ENCODE measurements at places on chromosomes 13 and 19. TPM values are rescaled to one million over a fixed set of nuclear protein-coding genes. Genes with fewer than 3 reads are reported as not detected.

The CGB5 gene
- total RNA-seq: 1.9 TPM

The CRX gene
- total RNA-seq: not detected

The ODAD3 gene
- total RNA-seq: 0.08 TPM

The NLRP7 gene
- not detected for total RNA-seq

The C3 gene
- 563 TPM for total RNA-seq

The CD22 gene
- 3.5 TPM for total RNA-seq

The ZNF442 gene
- total RNA-seq: 5.9 TPM

The DAPK3 gene
- 140 TPM for total RNA-seq

The PCDH20 gene
- total RNA-seq: 10.2 TPM

The YJEFN3 gene
- total RNA-seq: 0.72 TPM

DNA sequence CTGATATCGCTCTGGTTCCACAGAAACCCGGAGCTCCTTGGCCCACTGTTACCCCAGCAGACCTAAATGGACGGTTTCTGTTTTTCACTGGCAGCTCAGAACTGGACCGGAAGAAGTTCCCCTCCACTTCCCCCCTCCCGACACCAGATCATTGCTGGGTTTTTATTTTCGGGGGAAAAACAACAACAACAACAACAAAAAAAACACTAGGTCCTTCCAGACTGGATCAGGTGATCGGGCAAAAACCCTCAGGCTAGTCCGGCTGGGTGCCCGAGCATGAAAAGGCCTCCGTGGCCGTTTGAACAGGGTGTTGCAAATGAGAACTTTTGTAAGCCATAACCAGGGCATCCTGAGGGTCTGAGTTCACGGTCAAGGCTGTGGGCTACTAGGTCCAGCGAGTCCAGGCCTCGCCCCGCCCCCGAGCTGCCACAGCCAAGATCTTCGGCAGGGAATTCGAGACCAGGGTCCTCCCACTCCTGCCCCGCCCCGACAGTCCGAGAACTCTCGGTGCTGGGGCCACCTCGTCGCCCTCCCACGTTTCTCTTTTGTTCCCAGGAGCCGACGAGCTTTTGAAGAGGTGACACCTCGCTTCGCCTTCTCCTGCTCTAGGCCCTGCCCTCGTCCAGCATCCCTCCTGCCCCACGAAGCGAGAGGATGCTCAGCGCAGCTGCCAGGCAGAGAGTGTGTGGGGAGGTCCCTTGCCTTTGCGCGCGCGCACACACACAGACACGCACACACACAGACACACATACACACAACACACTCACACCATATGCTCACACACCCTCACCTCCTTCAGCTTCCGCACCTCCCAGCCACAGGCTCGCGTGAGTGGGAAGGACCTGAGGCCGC, 8.8 kb downstream of the ZIC2 start:
- DNase-seq: no peak

- DNase-seq: no peak
These were observed 2.2 kb upstream of the EEF1AKMT1 start for GRCh38 chr13:20775961-20776360.

DNA sequence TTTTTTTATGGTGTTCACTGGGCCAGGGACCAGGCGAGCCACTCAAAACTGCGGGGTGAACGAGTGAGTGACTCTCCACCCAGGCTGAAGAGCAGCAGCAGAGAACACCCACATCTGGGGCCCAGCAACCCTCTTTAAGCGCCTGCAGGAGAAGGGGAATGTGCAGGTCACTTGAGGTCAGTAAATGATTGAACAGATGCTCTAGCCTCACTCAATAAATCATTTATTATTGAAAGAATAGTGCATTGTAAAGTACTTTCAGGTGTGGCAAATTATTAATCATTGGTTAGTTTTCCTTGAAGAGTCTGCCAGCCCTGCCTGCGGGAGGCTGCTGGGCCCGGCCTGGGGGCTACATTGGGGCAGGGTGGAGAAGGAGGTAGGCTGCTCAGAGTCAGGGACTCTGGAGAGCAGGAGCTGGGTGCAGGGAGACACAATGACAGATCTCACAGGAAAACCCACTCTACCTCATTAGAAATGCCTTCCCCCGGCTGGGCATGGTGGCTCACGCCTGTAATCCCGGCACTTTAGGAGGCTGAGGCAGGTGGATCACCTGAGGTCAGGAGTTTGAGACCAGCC, 42.5 kb downstream of the ABCC4 start:
- peak; percentile 39 for DNase-seq

DNA sequence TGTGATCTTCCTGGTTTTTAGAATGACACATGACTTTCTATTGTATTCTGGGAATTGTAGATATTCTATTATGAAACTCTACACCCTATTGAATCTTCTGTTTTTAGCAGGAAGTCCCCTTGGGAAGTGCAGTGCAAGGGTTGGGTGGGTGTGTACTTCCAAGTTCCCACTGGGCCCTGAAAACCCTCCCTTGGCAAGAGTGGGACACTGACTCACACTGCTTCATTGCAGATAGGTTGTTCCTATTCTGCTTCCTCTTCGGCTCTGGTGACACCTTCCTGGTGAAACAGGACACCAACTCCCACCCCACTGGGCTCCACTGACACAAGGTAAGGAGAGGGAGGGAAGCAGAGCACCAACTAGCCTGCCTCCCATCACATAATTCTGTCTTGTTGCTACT, 121.8 kb downstream of the KCTD12 start:
- no peak for DNase-seq

DNA sequence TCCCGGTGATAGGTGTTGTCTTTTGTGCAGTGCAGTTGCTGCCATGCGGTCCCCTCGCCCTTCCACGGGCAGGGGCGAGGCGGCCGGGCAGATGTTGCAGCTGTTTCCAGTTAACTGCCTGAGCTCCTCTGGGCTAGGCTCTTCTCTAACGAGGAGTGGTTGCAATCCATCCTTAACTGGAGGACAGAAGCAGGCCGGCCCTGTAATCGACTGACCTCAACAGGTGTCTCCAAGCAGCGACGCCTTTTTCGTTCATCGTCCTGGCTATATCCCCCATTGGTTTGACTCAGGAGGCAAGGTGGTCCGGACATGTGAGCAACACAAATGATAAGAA, 1.9 kb upstream of the TSC22D1 start:
- no peak for DNase-seq

DNA sequence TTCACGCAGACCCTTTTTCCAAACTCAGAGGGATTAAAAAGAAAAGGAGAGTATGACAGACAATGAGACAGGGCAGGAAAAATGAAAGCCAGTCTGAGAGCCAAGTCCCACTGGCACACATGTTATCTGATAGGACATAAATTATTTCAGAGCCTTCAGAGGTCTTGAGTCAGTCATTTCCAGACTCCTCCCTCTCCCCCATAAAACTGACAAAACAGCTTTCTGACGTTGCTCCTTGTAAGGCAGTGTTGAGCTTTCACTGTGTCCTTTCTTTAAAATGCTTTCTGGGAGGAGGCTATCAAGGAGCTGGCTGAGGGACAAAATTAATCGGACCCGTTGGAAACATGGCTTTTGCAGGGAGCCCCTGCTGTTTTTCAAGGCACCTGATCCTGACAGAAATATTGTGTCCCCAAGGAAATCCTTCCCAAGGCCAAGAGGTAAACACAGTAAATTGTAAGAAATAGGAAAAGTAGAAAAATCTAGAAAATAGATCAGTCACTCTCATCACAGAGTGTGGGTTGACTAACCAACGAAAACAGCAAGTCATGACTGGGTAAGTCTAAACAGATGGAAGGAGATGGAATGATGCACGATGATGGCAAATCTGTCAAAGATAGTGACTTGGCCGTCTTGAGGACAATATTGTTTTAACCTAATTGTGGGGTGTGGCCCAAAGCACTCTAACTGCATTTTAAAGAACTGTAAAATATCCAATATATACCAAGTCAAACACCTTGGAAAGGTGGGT, 89.7 kb downstream of the DCT start:
- peak; percentile 10 for DNase-seq

DNA sequence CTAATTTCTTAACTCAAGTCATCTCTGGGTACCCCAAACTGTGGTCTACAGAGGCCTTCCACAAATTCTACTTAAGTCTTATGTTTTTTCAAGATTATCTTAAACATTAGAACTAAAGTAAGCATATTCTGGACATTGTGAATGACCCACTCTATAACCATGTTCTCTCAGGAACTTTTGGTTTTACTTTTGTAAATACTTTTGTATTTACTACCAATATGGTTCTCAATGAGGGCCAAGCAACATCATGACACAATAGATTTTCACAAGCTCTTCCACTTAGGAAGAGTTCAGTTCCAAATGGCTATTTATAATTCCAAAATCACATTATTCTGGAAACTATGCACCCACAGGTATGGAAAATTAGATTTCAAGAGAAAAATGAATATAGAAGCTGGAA, 10.8 kb downstream of the DIAPH3 start:
- DNase-seq: no peak

GRCh38 chr13:110607675-110608224, 7.6 kb upstream of the NAXD start:
- no peak for DNase-seq

GRCh38 chr13:97945342-97945741, 8.1 kb upstream of the IPO5 start:
- DNase-seq: no peak

GRCh38 chr13:112245179-112245724, 130.9 kb upstream of the SPACA7 start:
- no peak for DNase-seq

DNA sequence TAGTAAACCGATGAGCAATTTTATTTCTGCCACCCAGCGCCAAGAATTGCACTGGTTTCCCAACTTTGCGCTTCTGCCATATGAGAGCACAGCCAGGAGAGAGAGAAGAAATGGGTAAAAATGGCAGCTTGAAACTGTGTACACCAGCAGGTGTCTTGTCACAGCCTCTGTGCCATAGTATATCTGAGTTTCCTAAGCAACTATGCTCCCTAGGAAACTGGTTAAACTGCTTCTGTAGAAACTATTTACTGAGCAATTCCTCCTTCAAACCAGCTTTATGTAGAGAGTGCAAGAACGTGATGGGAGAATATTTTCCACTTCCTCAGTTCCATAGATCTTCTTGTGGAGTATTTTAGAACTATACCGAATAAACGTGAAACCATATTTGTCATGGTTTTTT, 1361.3 kb downstream of the PCDH9 start:
- peak; percentile 3 for DNase-seq

GRCh38 chr13:21675095-21675991, 4.5 kb downstream of the FGF9 start:
- DNase-seq: peak; percentile 61

DNA sequence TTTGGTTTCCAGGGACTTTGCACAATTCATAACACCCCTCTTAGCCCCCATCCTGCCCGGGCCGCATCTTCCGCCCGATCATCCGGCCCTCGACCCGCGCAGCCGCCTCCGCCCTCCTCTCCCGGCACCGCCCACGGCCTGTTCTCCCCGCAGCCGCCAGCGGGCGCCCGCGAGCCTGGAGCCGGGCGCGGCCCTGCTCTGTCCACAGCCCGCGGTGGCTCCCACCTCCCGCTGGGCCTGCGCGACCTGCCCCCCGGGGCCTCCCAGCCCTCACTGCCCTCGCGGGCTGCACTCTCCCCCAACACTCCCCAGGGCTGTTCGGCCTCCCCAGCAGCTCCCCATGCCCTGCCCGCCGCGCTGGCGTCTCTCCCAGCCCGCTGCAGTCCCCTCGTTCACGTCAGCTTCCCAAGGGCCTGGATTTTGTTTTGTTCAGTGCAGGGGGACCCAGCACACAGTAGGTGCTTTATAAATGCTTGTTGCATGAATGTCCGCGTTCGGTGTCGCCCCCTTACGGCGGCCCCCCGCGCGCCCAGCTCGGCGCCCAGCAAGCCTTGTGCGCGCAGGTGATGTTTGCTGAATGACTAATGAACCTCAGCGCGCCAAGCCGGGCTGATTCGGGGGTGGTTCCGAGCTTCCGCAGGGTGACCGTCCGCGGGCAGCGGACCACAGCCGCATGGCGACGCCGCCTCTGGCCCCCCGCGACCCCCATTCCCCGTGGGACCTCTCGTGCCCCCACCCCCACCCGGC, 4.6 kb upstream of the APC2 start:
- DNase-seq: peak; percentile 86

DNA sequence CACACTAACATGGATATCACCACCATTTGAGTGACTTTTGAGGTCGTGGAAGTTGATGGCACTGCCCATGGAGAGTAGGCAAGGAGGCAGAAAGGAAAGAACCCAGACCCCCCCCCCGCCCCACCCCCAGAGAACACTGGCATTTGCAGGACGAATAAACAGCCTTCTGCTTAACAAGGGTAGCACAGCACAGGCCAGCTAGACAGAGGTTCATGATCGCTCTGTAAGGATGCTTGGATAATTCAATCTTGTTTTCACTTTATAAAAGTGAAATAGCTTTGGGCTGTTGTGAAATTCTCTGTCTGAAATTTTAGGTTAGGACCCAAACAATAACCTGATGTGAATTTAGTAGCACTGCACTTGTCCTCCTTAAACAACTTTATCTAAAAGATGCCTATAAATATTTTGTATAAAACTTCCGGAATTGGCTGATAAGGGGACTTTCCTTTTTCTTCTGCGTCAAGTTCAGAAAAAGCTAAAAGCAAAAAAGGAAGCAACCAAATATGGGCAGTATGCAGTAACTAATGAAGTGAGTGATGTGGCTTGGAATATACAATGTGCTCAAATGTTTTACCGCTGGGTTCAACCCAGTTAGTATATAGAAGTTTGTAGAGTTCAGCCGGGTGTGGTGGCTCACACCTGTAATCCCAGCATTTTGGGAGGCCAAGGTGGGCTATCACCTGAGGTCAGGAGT, 163.7 kb downstream of the SHISA2 start:
- DNase-seq: no peak

- DNase-seq: no peak
These were observed 26.1 kb upstream of the GTF3A start for GRCh38 chr13:27398360-27398759.

DNA sequence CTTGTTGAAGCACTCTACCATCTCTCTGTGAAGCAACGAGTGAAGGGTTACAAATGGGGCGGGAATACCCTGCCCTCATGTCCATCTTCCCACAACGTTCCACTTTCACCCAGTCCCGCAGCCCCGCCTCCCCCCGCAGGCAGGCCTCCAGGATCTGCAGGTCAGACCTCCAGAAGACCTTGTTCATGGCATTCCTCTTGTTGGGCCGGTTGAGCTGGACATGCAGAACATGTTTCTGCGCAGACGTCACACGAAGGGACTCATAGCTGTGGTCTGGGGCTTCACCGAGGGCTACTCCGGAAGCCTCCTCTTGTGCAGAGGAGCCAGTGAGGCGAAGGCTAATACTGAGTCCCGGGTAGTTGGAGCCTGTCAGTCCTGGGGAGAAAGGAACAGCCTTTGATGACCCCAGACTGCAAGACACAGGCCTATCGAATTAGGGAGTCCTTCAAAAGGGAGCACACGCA, 420 bp downstream of the ECH1 start:
- peak; percentile 80 for DNase-seq

DNA sequence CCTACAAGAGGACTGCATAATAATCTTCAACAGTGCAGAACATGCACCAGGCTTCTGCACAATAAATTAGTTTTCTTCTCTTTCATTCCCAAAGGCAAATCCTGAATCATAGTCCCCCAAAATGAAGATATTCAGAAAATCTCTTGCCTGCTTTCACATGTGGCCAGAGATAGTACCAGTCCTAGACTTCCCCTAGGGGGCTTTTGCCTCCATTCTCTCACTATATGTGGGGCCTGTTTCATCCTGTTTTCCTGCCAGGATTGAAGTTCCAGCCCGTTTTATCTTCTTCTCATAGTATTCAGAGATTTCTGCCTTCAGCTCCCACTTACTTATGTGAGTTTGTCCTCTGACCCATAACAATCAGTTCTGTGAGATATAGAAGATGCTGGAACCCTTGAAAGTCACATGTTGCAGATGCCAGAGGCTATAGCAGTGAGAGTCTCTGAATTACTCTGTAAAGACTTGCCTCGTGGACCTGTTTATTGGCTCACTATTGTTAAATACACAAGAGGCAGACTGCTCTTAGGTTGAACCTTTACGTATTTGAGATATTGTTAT, 421.9 kb upstream of the PCDH9 start:
- DNase-seq: no peak
